ENCODE measurements at places on chromosomes 7 and 10.

GRCh38 chr10:11183015-11183414 lies 165.3 kb downstream of the CELF2 start:
- DNase-seq, result no peak

GRCh38 chr7:156943091-156944041 lies 6.1 kb upstream of the NOM1 start:
- no peak for DNase-seq

- DNase-seq, result no peak
These were observed 31.3 kb downstream of the LIPJ start for GRCh38 chr10:88617772-88618300.

DNA sequence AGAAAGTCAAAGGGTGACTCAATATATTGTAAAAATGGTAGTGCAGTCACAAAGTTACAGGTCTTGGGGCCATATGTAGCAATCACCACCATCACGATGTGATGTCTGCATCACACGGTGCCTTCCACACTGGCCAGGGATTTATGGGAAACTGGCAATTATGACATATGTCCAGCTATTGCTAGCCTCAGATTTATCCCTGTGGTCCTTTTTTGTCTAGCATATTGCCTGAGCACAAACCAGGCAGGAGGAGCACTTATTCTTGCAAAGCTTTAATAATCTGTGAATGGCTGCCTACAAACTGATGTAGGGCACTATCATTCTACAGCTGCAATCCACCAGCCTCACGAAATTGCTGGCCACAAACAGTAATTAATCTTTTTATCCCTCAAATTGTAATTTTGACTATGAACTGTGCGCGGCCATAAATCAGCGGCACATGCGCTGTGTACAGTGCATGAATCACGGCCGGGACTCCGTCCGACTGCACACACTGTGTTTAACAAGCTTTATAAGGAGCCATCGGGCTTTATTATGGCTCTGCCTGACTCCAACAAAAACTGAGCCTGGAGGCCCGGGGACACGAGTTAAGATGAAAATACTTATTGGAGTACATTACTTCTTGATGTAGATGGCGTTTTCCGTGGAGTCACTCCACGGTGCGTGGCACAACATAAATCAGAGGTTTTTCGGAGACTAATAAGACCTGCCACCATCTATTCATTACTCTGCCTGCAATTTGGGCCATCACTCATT lies 115.2 kb downstream of the EBF3 start:
- no peak for DNase-seq

GRCh38 chr10:109972372-109973001 lies 35.3 kb upstream of the ADD3 start:
- DNase-seq, result no peak

GRCh38 chr7:82534684-82535083 lies 91.1 kb upstream of the CACNA2D1 start:
- DNase-seq, result no peak
